MCF 10A (cell line): ENCODE measurements at places on chromosomes 1 and 21.

GRCh38 chr21:14548779-14549178, 2.7 kb upstream of the SAMSN1 start:
- DNase-seq, result peak; percentile 85

DNA sequence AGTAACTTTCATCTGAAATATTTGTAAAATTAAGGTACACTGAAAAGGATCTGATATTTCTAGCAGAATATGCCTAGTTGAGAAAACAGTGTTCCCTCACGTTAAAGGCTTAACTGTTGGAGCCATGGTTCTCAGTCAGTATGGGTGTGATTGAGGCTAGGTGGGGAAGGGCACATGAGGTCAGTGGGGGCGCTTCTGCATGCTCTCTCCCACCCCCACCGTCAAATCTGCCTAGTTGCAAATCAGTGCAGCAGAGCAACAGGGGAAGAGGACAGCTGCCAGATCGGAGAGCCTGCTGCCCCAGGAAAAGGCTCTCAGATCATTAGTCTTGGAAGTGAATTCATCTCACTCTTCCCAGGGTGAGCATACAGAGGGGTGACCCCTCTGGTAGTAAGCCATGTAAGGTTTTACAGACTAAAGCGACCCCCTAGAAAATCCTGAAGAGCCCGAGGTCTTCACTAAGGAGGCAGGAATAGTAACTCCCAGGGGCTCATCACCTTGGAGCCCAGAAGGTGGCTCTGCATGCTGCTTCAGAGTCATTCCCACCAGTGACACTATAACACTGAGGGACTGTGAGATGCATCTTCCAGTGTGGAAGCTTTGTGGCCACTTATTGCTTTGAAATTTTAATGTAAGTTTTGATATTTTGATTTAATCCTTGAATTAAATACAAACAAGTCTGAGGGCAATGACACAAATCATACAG, 83.1 kb upstream of the BARHL2 start:
- DNase-seq, result no peak

- no peak for DNase-seq
These were observed at the start of gene TNFRSF8 for GRCh38 chr1:12063141-12064072. TNFRSF8 (plus strand) TSS chr1:12063303; CDS start chr1:12063599, 296 bp downstream.

GRCh38 chr1:232856541-232856940, 51.3 kb downstream of the MAP10 start:
- DNase-seq, result no peak

DNA sequence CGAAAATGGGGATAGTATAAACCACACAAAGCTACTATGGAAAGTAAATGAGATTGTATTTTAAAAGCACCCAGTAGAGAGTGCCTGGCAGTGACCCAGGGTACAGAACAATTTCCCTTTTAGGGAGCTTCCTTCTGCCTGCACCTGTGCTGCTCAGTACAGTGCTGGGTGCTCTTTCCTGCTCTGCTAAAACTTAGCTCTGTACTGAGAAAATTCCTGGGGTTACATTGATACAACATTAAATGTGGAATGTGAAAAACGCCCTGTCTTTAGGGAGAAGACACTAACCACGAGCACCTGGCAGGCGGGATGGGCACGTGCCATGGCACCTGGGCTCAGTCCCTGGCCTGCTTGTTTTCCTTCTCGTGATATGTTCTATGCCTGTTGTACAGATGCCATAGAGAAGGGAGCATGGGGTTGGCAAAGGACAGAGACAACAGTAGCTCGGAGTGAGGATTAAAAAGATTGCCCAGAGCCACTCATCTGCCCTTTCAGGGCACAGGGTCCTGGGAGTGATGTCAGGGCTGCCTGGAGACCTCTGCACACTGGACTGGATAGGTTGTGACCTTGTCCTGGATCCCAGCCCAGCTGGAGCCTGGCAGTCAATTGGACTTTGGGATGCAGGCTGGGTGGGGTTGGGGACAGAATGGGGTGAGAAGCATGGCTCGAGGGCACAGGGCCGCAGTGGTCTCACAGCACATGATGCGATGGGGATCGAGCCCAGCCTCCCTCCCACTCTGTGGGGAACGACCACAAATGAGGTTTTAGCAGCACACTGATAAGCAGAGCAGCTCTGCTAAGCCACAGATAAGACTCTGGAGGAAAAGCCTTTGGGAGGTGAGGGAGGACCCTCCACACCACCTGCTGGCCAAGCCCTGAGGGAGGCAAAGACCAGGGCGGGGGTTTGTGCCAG, 4.2 kb downstream of the SPATA46 start:
- no peak for DNase-seq

- peak; percentile 92 for DNase-seq
These were observed 61.5 kb downstream of the TOR3A start for GRCh38 chr1:179143322-179143721.
